ENCODE measurements at places on chromosomes 5 and 9.

DNA sequence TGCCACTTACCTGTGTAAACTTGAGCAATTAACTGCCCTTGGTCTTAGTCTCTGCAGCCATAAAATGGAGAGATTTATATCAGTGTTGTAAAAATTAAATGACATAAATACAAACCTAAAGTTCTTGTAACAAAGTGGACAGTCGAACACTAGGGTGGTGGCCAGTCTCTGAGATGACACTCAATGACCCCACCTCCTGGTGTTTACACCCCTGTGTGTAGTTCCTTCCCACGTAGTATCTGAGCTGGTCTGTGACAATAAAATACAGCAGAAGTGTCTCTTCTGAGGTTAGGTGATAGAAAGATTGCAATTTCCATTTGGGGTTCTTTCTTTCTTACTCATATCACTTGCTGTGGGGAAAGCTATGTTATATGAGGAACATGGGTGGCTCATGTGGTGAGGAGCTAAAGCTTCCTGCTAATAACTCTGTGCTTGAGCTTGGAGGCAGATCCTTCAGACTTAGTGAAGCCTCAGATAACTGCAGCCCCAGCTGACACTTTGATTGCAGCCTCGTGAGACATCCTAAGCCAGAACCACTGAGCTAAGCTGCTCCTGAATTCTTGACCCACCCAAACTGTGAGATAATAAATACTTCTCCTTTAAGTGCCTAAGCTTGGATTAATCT lies 173.4 kb upstream of the CHD1 start:
- no peak for DNase-seq

DNA sequence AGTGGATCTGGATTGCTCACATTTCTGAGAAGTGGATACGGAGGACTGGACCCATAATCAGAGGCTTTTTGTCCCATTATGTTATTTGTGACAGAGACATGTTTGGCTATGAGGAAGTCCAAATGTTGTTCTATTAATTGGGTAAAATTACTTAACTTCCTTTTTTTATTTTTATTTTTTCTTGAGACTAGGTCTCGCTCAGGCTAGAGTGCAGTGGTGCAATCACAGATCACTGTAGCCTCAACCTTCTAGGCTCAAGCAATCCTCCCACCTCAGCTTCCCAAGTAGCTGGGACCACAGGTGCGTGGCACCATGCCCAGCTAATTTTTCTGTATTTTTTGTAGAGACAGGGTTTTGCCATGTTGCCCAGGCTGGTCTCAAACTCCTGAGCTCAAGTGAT lies 11.9 kb upstream of the PGGT1B start:
- peak; percentile 16 for DNase-seq

DNA sequence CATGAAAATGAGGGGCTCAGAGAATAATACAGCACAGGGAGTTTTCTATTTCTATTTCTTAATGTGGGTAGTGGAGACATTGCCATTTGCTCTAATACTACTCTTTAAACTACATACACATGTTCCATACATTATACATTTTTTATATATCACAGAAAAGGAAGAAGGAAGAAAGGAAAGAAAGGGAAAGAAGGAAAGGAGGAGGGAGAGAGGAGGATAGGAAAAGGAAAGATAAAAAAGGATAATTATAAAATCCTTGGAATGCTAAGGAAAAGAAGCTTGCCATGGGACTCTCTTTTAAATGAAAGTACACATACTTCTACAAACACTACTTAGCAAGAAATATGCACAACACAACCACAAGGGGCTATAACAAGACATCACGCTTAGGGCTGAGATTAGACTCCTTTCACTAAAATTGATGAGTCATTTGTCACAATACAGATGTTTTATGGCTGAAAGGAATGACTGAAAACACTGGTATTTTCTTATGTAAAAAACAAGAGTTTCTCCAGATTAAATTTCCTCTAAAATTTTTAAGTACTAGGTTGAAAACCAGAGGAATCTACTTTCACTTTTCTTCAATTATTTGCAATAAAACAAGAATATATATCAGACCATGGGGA lies 219.8 kb downstream of the ARL15 start:
- peak; percentile 5 for DNase-seq

- no peak for DNase-seq
Observed at GRCh38 chr9:110128664-110129329, 79.2 kb downstream of the C9orf152 start.

DNA sequence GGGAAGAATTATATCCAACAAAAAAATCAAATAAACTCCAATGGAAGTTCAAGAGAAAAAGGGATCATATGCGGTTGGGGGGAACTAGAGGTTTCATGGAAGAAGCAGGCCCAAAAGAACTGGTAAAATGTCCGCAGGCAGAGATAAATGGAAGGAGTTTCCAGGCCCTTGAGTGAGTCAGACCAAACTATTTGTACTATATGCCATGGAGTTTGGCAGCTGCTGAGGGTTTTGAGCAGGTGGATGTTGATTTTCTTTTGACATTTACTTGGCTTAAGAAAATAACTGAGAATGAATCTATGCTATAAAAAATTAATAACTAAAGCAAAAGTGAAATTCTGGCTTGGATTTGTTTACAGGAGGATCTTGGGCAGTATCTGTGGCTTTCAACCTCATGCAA lies 33.7 kb downstream of the MINAR2 start:
- DNase-seq = no peak

- DNase-seq = no peak
Observed at GRCh38 chr9:104085525-104085924, 8.6 kb upstream of the SMC2 start.

DNA sequence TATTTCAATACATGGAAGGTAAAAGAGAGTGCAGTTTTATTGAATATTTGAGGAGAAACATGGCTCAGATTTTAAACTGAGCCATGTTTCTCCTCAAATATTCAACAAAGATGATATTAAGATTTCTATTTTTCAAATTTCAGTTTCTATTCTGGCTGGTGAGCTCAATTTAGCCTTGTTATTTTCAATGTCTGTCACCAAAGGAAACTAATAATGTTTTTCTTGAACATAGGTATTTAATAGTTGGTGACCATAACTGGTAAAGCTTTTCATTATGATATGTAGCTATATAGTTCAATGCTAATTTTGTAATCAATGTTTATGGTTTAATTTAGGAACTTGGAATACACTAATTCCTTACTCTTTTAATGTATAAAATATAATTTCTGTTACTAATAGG lies 177.4 kb downstream of the FER start:
- no peak for DNase-seq

GRCh38 chr5:132419502-132420468 lies 50.3 kb downstream of the SLC22A5 start:
- DNase-seq = peak; percentile 75

DNA sequence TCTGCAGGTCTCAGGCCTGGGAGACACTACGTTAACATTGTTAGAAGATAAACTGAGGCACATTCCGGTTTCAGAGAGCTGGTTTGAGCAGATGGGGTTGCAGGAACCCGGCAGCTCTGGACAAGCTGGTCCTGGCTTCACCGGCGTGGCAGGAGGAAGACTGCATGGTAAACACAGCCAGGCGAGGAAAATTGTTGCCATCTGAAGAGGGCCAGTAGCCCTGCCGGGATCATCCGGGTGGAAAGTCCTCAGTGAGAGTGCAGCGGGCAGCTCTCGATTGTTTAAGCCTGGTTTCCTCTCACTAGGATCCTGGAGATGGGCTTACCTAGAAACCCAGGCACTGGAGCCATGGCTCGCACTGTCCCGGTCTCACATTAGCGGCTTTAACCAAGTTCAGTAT lies 226.9 kb downstream of the IRX2 start:
- no peak for DNase-seq

- no peak for DNase-seq
Observed at GRCh38 chr5:117242028-117242427, 667.4 kb upstream of the SEMA6A start.

- DNase-seq = no peak
Observed at GRCh38 chr5:56699538-56699937, 115.8 kb upstream of the MAP3K1 start.

DNA sequence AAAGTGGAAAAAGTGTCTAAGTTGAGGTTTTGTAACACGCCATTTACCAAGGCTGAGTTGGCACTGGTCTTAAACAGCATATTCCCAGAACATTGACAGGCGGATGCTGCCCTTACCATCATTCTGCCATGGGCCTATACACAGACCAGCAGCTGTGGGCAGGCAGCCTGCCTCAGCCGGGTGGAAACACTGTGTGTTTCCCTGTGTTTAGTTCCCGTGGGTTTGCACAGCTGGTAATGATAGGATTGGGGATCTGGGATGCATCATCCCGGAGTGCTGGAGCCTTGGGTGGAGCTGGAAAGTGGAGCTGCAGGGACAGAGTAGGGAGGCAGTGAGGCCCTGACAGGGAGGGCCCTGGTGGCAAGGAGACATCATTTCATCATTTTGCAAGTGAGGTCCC lies 5.5 kb upstream of the FGD3 start:
- no peak for DNase-seq

DNA sequence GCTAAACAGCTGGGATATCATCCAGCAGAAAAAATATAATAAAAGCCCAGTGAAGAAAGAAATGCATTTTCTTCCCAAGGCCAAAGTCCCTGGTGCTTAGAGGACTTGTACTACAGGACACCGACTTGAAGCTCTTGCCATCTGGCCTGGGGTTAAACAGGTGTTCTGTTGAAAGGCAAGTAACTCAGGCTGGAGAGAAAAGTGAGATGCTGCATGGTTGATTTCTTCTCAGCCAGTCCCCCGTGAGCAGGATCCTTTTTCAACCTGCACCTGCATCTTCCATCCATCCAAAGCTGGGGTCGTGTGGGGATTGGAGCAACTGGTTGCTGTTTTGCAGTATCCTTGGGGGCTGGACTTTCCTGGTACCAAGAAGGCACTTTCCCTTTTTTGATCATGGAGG lies 146.1 kb upstream of the RPS23 start:
- DNase-seq = no peak

DNA sequence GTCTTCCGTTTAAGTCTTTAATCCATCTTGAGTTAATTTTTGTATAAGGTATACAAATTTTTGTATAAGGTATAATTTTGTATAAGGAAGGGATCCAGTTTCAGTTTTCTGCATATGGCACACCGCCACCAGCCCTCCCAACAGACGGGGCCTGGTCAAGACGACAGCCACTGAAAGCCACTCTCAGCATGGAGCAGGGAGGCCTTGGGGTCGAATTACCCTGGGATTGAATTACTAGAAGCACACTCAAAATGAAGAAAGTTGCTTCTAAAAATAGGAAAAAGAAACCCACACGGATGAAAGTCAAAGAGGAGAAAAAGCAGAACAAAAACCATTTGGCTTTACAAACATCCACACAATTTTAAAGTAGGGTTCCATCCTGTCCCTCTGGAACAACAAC lies 586.2 kb upstream of the ADAMTS16 start:
- no peak for DNase-seq

DNA sequence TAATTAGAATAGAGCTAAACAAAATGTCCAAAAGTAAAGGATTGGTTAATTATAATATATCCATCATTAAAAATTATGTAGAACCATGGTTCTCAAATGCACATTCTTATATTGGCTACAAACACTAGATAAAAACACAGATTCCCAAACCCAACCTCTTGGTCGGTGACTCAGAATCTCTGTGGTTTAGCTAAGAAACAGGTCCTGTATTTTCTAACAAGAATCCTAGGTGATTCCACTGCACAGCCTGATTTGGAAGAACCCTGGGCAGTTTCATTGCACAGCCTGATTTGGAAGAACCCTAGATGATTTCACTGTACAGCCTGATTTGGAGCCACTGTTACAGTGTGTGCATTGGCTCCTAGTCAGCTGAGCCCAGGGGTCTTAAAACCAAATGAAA lies 67.9 kb downstream of the KIAA1958 start:
- DNase-seq = no peak

DNA sequence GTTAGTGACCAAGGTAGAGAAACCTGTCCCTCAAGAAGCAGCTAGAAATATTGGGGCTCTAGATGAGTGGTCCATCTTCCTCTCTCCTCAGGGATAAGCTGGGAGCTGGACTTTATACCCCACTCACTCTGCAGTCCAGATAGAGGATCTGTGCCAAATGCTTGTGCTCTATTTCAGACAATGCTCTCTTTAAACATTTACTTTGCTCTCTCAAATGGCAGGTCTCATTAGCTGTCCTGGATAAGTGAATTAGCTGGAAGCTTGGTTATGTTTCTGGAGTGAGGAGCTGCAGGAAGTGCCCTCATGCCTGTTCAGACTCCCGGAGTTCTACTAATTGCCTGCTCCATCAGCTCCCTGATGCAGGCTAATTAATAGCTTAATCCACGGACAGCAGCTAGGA lies 151.1 kb upstream of the CCDC152 start:
- no peak for DNase-seq

DNA sequence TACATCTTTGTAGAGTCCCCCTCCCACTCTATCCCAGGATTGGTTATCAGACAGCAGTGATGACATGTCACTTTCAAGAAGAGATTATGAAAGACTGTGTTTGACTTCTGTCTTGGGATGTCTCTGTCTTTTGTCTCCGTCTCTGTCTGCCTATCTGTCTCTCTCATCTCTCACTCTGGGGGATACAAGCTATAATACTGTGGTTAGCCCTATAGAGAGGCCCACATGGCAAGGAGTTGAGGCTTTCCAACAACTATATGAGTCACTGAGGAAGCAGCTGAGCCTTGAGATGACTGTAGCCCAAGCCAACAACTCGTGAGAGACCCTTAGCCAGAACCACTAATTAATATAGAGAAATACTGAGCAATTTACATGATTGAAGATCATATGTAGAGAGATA lies 284.8 kb downstream of the PDE4D start:
- peak; percentile 58 for DNase-seq

- no peak for DNase-seq
Observed at GRCh38 chr5:126443374-126443851, 20.2 kb downstream of the GRAMD2B start.

GRCh38 chr9:120723565-120723964 lies 9.3 kb upstream of the MEGF9 start:
- DNase-seq = no peak

- peak; percentile 5 for DNase-seq
Observed at GRCh38 chr5:61098251-61098995, 63.8 kb downstream of the SMIM15 start.

- no peak for DNase-seq
Observed at GRCh38 chr9:132384376-132384775, 22.3 kb downstream of the TTF1 start.

GRCh38 chr9:136974817-136975535 lies 2.3 kb upstream of the PTGDS start:
- no peak for DNase-seq

- peak; percentile 20 for DNase-seq
Observed at GRCh38 chr5:142929587-142929986, 159.4 kb downstream of the ARHGAP26 start.

Data from Kasumi-1 (cell line).